NCI-H345 (cell line): ENCODE measurements at places on chromosomes 3 and 15.

DNA sequence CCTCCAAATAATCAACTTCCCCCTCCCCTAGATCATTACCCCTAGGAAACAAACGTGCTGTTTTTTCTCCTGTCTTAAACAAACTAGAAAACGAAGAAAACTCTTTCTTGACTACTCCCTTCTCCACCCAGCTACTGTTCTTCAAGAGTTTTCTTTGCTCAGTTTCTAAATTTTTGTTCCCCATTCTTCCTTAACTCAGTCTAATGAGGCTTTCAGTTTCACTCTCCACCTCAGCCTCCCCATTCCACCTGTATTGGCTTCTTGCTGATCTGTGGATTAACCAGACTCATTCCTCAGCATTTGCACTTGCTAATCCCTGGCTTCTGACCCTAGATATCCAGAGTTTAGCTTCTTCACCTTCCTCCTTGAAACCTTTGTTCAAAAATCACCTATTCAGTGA lies 26.8 kb downstream of the SERPINI1 start:
- DNase-seq, result no peak

- no peak for DNase-seq
Measured at GRCh38 chr15:70699890-70700289, 63.5 kb downstream of the UACA start.

GRCh38 chr3:171950373-171950772 lies 89.0 kb upstream of the FNDC3B start:
- no peak for DNase-seq

DNA sequence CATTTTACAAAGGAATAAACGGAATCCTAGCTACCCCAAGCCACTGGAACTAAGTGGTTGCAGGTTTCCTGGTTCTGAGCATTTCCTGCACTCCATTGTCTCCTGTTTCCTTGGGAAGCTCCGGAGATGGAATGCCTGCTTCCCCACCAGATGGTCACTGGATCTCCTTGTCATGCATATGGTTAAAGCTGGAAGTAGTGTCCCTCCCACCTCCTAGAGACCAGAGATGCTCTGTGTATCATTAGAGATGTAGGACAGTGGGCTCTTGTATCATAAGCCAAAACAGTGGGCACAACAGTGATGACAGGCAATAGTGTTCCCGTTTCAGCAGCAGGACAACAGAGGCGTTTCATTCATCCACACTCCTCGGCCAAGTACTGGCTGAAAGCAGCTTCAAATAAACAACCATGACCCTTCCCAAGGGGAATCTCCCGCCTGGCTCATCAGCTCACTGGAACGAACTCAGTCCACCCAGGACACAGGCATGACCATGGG lies 136.2 kb upstream of the EIF1B start:
- no peak for DNase-seq
